ENCODE measurements at places on chromosomes 13 and 19. TPM values are rescaled to one million over a fixed set of nuclear protein-coding genes. Genes with fewer than 3 reads are reported as not detected.

The ZNF541 gene
- polyA plus RNA-seq, result not detected

The NBEA gene
- polyA plus RNA-seq, result 0.25 TPM

The SUPT20H gene
- 60.3 TPM for polyA plus RNA-seq

The CBY2 gene
- 0.25 TPM for polyA plus RNA-seq

The TOMM40 gene
- 204 TPM for polyA plus RNA-seq

The SIGLEC8 gene
- not detected for polyA plus RNA-seq

The EDNRB gene
- polyA plus RNA-seq, result 0.13 TPM

The SMIM17 gene
- polyA plus RNA-seq, result not detected

The SIGLEC5 gene
- 3.2 TPM for polyA plus RNA-seq

The DAND5 gene
- 0.10 TPM for polyA plus RNA-seq

The ZNF225 gene
- 2.7 TPM for polyA plus RNA-seq

The DACH1 gene
- polyA plus RNA-seq, result not detected

The ASPDH gene
- not detected for polyA plus RNA-seq

The FSD1 gene
- 4.0 TPM for polyA plus RNA-seq

The ZNF573 gene
- polyA plus RNA-seq, result 3.0 TPM

The LGALS14 gene
- polyA plus RNA-seq, result 8.1 TPM

The MCEMP1 gene
- 0.34 TPM for polyA plus RNA-seq

The DCUN1D2 gene
- polyA plus RNA-seq, result 6.2 TPM

The HPN gene
- polyA plus RNA-seq, result not detected

The ZNF865 gene
- polyA plus RNA-seq, result 0.23 TPM

The PEX11G gene
- polyA plus RNA-seq, result 2.0 TPM

The NEK3 gene
- 5.5 TPM for polyA plus RNA-seq

The ZNF296 gene
- polyA plus RNA-seq, result 21.9 TPM

The SPRY2 gene
- polyA plus RNA-seq, result 2.6 TPM

The ILF3 gene
- 205 TPM for polyA plus RNA-seq

The ZNF575 gene
- polyA plus RNA-seq, result 1.3 TPM

The UCHL3 gene
- polyA plus RNA-seq, result 179 TPM

The SNRPA gene
- polyA plus RNA-seq, result 239 TPM

The RNF225 gene
- not detected for polyA plus RNA-seq

The ZNF471 gene
- not detected for polyA plus RNA-seq

The GIPC3 gene
- not detected for polyA plus RNA-seq

The CGB5 gene
- polyA plus RNA-seq, result not detected

The SKA3 gene
- 69.7 TPM for polyA plus RNA-seq

The ADGRE1 gene
- 8.6 TPM for polyA plus RNA-seq

The SYNGR4 gene
- 0.72 TPM for polyA plus RNA-seq

The TSHZ3 gene
- not detected for polyA plus RNA-seq

The PDX1 gene
- not detected for polyA plus RNA-seq

The ZNF554 gene
- polyA plus RNA-seq, result 1.1 TPM

The RFX1 gene
- polyA plus RNA-seq, result 2.1 TPM

The CLASRP gene
- polyA plus RNA-seq, result 19.0 TPM

The GADD45B gene
- 96.3 TPM for polyA plus RNA-seq

The FUT2 gene
- polyA plus RNA-seq, result 0.13 TPM

The ZMYM2 gene
- 14.3 TPM for polyA plus RNA-seq

The KLK15 gene
- polyA plus RNA-seq, result not detected

The EDDM13 gene
- polyA plus RNA-seq, result not detected

The PLA2G4C gene
- polyA plus RNA-seq, result 2.2 TPM

The FAM83E gene
- 0.14 TPM for polyA plus RNA-seq

The UPK1A gene
- polyA plus RNA-seq, result not detected

The ZFP14 gene
- 0.77 TPM for polyA plus RNA-seq

The KLK10 gene
- not detected for polyA plus RNA-seq

The GAPDHS gene
- not detected for polyA plus RNA-seq

The DNMT1 gene
- polyA plus RNA-seq, result 286 TPM

Data from GM12878 (cell line).